ENCODE measurements at places on chromosomes 12 and 14.

GRCh38 chr14:42428996-42429395, 822.3 kb downstream of the LRFN5 start:
- no peak for DNase-seq

GRCh38 chr12:61750604-61751003, 509.6 kb upstream of the USP15 start:
- DNase-seq = no peak

GRCh38 chr14:29062976-29063375, 296.4 kb downstream of the FOXG1 start:
- no peak for DNase-seq

GRCh38 chr14:54918427-54918826, 15.8 kb upstream of the GCH1 start:
- DNase-seq = no peak

- DNase-seq = no peak
These were observed 88.8 kb downstream of the DICER1 start for GRCh38 chr14:95068521-95068920.

DNA sequence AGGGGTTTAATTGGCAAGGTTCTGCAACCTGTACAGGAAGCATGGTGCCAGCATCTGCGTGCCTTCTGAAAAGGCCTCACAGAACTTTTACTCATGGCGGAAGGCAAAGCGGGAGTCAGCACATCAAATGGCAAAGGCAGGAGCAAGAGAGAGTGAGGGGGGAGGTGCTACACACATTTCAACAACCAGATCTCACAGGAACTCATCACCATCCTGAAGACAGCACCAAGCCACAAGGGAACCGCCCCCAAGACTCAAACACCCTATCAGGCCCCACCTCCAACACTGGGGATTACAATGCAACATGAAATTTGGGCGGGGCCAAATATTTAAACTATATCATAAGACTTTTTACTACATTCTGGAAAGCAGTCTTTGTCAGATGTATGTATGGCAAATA, 38.0 kb upstream of the FKBP4 start:
- no peak for DNase-seq

GRCh38 chr14:101496776-101497683, 64.3 kb upstream of the DIO3 start:
- DNase-seq = no peak

DNA sequence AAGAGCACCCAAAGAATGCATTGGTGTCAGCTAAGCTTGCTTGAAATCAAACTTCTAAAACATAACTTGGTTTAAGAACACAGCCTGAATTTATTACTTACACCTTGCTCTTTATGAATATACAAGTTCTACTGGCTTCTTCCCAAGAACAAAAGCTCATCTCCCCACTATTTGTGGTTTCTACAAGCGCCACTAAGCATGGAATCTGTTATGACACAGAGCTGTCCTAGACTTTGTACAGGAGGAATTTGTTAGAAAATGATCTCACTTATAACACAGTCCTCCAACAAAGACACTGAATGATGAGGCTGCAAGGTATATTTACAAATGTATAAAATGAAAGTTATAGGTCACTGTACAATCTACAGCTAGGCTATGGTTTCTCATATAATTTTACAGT, 452.1 kb downstream of the BCAT1 start:
- no peak for DNase-seq

DNA sequence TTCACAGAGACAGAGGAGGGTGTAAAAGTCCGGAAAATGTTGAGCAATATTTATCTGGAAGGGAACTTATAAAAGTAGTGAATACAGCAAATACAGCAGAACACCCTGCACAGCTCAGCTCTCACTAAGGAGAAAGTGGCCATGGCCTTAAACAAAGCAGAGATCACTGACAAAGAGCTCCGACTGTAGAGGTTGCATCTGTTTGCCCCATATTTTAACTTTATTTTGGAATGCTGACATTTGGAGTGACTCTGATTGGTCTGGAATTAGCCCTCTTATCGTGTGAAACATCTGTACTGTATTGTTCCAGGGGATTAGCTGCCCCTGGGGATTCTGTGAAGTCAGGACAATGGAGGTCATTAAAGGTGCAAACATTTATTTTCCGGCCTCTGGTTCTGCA, 1275.7 kb upstream of the FLRT2 start:
- DNase-seq = no peak

DNA sequence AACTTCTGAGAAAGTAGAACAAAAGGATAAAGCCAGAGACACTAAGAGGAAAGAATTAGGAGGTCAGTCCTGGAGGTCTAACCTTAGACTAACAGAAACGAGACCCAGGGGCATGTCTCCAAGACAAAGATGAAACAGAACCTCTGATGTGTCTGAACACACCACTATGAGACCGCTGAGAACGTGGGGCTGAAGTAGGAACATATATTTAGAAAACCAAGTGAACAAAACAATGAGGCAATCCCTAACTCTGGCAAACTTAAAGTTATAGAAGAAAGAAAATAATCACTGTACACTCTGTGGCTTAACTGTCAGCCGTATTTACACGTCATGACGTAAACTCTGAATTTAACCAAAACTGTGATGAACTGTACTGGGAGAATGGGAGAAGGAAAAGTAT, 17.9 kb downstream of the KCTD10 start:
- no peak for DNase-seq

- no peak for DNase-seq
These were observed 13.3 kb downstream of the GLIPR1L2 start for GRCh38 chr12:75404231-75404630.

DNA sequence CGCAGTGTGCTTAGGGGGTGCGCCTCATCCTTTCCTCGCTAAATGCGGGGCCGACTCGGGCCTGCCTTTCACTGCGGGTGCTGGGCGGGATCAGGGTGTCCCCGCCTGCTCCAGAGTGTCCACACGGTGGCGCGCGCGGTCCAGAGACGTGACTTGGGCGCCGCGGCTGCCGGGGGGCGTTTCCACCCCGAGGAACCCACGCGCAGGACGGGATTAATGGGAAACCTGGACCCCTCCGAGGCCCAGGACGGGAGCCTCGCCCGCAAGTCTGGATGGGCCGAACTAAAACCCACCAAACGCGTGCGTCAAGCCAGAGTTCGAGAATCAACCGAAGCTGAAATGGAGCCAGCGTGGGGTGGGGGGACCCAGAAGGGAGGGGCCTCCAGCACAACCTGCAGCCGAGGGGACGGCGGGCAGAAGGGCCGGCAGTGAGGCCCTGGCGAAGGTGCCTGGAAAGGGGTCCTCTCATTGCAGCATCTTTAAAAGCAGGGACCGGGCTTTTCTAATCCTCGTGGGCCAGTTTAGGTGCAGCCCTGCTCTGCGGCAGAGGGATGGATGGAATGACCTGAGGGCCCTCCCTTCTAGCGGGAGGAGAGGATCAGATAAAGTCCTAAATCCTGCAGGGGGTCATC, 93.3 kb downstream of the NINJ2 start:
- peak; percentile 70 for DNase-seq

- no peak for DNase-seq
These were observed 1.3 kb downstream of the UNG start for GRCh38 chr12:109098651-109099050.

DNA sequence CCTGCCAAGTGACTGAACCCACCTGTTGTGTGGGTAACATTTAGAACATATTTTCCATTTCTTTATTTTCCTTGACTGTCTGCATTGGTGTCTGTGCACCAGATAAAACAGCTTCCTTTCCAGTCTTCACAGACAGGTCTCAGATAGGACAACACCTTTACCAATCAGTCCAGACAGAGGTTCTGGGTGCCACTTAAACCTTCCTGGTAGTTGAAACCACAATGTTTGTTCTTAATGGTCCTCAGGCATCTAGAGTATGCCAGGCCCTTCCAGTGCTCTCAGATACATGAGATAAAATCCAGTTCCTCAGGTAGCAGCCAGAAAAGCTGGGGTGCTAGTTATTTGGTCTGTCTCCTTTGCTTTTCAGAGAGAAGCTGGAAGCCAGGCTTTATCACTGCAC, 7.0 kb upstream of the CLEC2D start:
- no peak for DNase-seq

DNA sequence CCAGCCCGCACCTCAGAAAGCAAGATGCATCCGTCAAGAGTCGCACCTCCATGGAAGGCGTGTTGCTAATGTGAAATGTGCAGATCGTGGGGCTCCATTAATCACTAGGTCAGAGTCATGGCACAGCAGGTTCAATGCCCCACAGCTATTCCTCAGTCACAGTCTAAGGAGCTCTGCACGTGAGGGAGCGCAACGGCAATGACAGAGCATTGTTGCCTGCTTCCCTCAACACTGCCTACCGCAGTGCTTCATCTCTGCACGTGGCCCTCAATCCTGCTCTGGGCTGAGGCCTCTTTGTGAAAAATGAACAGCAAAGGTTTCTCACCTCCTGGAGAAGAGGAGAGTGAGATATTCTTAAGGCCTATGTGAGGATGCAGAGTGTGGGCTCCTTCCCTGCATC, 995.2 kb upstream of the TMEM132C start:
- DNase-seq = no peak

- no peak for DNase-seq
These were observed 49.8 kb downstream of the CCDC85C start for GRCh38 chr14:99554184-99554583.

GRCh38 chr12:92827836-92828431, 101.2 kb downstream of the EEA1 start:
- DNase-seq = peak; percentile 8

DNA sequence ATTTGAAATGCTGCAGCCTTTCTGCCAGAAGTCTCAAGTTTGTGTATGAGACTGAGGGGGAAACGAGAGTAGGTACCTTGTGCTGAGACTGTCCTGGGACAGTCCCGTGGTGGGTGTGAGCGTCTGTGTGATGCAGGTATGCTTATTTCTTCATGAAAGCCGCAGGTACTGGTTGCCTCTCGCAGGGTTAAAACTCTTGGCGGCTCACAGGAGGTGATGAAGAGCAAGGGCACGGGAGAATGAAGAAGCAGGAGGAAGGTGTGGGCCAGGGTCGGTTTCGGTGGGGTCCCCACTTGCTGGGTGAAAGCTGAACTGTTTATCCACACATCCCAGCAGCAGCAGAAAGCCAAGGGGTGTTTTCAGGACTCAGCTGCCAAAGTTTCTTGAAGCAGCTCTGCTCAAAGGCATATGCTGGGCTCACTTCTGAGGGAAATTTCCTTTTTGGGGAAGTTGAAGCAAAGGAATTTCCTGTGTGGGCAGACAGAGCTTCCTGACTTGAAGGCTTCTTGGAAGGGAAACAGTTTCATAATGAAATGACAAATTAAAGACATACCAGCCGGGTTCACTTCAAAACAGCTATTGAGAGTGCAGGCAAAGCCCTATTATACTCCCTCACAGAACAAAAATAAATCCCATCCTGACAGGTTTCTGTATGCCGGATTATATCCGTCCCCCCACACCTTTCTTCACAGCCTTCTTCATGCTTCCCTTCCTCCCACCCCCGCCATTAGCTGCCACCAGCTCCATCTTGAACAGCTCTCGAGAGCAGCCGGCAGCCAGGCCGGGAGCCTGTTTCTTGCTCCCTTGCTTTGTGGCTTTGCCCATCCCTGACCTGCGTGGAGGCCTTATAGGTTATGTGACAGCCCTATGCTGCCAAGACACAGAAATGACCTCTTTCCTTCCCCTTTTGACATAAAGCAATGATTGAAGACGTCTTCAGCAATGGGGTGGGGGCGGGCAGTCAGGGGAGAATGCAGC, 116.6 kb downstream of the ETV6 start:
- no peak for DNase-seq

DNA sequence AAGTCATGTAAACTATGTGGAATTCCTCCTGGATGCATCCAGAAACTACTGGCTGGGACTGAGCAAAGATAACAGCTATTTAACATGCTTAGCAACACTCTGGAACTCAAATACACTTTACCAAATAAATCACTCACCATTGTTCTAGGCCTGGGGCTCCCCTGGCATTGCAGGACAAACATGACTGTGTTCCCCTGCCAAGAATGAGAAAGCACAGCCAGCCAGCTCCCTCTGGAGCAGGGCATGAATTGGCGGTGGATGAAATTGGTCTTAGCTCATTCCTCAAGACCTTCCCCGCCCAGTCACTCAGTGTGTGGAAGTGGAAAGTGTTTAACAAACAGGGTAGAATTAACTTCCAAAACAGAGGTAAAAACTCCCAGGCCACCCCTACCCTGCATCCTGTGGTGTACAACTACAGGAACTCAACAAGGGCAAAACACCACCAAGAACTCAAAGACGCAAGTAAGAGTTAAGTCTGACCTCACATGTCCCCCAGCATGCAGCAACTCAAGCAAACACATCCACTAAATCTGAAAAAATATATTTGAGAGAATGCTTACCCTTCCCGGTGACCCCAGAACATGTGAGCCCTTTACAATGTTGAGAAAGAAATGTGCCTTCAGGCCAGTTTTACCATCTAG, 58.4 kb upstream of the BDKRB2 start:
- DNase-seq = no peak

- DNase-seq = no peak
These were observed 122.8 kb downstream of the TTC7B start for GRCh38 chr14:90693413-90693812.

DNA sequence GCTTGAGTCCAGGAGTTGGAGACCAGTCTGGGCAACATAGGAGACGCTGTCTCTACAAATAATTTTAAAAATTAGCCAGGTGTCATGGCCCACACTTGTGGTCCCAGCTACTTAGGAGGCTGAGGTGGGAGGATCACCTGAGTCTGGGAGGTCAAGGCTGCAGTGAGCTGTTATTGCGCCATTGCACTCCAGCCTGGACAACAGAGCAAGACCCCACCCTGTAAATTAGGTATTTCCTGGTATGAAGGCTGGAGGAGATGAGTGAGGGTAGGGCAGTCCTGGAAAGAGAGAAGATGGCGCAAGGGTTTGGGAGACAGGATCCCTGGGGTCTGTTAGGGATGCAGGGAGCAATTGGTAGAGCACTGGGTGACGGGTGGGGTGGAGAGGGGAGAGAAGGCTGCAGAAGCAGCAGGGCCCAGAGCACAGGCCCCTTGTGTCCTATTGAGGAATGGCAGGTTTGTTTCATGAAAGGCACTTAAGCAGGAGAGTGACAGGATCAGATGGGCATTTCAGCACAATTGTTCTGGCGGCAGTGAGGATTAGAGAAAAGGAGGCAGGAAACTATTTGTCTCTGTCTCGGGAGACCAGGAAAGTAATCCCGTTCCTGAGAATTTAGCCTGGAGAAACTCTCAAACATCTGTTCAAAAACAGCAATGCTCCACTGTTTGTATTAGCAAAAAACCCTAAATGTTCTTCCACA, 47.2 kb upstream of the KTN1 start:
- no peak for DNase-seq

GRCh38 chr14:99616832-99617800, 13.1 kb upstream of the CCDC85C start:
- no peak for DNase-seq

GRCh38 chr12:50845021-50845647, 2.4 kb downstream of the TMPRSS12 start:
- no peak for DNase-seq

DNA sequence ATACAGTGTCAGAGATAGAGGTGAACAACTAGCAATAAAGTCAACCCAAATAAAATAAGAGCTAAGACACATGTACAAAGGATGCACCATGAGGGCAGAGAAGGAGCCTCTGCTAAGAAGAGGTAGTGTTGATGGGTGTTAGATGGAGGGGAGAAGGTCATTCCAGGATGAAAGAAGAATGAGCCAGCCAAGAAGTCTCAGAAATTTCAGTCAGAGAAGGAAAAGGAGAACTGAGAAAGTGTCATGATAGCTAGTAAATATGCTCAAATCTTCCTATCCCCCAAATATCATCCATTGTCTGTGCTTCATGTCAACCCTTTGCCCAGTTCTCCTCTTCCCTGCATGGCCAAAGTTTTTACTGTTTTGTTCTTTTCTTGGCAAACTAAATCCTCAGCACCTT, 225.2 kb upstream of the BTG1 start:
- DNase-seq = no peak

GRCh38 chr12:132363661-132364347, 34.4 kb upstream of the GALNT9 start:
- no peak for DNase-seq

- peak; percentile 50 for DNase-seq
These were observed 21.3 kb upstream of the CD27 start for GRCh38 chr12:6423267-6424007.
